ENCODE measurements at places on chromosomes 11 and 22.

GRCh38 chr11:128965485-128965884 lies 22.8 kb upstream of the TP53AIP1 start:
- no peak for DNase-seq

- no peak for DNase-seq
These were observed 9.9 kb downstream of the MICAL2 start for GRCh38 chr11:12120031-12121008.

- no peak for DNase-seq
These were observed 1.7 kb upstream of the TYMP start for GRCh38 chr22:50531546-50531961.

- no peak for DNase-seq
These were observed 24.0 kb upstream of the ROBO3 start for GRCh38 chr11:124841201-124841600.

GRCh38 chr11:1752907-1753228 lies 2.5 kb upstream of the IFITM10 start:
- no peak for DNase-seq

- DNase-seq, result no peak
These were observed 35.0 kb upstream of the JAM3 start for GRCh38 chr11:134033696-134034491.

DNA sequence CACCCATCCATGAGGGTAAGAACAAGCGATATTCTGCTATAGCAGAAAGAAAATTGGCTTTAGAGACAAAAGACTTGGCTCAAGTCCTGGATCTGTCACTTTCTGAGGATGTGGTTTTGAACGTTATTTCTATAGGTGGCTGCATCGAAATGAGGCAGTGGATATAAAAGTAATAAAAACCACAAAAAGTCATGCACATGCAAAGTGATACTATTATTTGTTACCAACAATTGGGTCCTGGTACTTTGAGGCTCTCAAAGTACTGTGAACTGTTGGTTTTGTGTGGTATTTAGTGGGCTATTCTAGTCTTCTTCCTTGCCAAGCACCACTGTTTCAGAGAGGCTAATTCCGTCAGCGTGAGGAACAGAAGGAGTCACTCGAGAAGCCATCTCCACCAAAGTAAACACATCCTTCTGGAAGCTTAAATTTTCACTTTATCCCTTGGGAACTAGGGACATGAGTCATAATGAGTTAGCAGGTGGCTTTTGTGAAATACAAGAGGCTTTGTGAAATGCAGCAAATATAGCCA lies 13.1 kb downstream of the UBASH3B start:
- no peak for DNase-seq

- no peak for DNase-seq
These were observed 111.9 kb downstream of the ZBTB16 start for GRCh38 chr11:114171257-114172054.

GRCh38 chr22:31504282-31504681 lies 7.9 kb downstream of the SFI1 start:
- DNase-seq, result no peak

- no peak for DNase-seq
These were observed 14.1 kb downstream of the PATZ1 start for GRCh38 chr22:31332010-31332409.

GRCh38 chr11:17933708-17934107 lies 79.1 kb downstream of the SERGEF start:
- no peak for DNase-seq

DNA sequence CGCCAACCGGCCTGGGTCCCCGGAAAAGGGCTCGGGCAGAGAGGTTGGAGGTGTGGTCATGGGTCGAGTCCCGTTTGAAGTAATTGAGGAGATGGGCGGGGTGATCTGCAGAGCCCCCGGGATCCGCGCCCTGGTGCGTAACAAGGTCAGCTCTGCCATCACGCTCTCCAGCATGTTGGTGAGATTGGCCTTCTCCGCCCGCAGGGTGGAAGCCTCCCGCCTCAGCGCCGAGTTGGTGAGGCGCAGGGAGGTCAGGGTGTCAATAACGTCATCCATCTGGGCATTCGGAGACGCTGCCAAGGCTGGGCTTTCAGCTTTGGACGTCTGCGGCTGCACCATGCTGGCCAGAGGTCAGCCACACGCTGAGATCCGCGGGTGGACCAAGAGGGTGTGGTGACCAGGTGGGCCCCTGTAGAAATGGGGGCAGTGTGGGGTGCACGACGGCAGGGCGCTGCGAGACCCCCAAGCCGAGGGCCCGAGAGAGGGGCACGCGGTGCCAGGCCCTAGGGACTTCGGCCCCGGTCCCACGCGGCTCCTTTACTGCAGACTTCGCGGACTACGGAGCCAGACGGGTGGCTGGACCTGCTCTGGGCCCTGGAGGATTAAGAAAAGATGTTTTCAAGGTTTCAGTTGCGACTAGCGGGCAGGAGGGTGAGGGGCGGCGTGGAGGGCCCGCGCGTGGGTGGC lies 672 bp downstream of the RTL6 start:
- no peak for DNase-seq

- no peak for DNase-seq
These were observed 10.0 kb upstream of the MYRF start for GRCh38 chr11:61742391-61742790.

DNA sequence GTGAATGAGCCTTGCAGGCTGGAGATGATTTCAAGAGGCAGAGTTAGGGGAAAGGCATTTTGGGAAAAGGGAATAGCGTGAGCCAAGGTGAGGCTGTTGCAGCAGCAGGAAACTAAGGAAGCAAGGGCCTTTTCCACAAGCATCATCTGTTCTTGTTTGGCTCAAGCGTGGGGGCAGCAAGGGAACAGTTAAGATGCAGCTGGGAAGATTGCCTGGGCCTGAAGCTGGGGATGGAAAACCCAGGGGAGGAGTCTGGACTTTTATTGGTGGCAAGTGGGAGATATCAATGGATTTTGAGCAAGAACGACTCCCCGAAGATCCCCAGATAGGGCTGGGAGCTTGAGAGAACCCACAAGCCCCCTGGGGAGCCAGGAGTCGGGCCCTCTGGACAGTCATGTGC lies 27.3 kb upstream of the PICK1 start:
- DNase-seq, result no peak

GRCh38 chr11:6200975-6201374 lies 2.0 kb downstream of the OR52W1 start:
- DNase-seq, result no peak

DNA sequence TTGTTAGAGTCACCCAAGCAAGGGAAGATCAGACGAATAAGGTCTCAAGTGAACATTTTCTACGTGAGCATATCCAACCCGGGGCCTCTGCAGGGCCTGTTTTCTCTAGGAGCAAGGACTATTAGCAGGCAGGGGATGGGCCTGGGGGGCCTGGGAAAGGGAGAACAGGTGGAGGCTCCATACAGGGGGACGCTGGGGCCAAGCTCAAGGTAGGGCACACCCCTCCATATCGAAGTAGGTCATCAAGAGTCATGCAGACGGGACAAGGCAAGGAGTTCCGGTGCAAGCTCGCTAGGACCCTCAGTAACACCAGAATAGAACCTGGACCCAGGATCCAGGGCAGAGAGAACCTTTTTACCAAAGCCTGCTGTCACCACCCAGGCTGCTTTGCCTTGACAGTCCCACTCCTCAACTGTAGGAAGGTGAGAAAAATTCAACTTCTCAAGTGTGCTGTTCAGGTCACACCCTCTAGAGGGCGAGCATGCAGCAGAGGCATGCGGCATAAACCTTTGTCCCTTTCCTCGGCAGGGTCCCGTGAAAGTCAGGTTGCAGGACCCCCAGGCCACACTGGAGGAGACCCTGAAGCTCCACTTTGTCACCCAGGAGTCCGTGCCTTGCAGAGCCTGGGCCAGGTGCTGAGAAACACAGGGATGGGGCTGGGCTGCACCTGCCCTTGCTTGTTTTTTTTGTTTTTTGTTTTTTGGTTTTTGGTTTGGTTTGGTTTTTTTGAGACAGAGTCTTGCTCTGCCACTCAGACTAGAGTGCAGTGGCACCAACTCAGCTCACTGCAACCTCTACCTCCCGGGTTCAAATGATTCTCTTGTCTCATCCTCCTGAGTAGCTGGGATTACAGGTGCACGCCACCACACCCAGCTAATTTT lies 8.6 kb upstream of the APOBEC3B start:
- peak; percentile 17 for DNase-seq

- DNase-seq, result no peak
These were observed 7.9 kb downstream of the PAMR1 start for GRCh38 chr11:35517481-35517880.

GRCh38 chr11:111307472-111308108 lies 9.2 kb downstream of the POU2AF3 start:
- no peak for DNase-seq

- DNase-seq, result no peak
These were observed 20.8 kb downstream of the CARS1 start for GRCh38 chr11:3036419-3036818.

DNA sequence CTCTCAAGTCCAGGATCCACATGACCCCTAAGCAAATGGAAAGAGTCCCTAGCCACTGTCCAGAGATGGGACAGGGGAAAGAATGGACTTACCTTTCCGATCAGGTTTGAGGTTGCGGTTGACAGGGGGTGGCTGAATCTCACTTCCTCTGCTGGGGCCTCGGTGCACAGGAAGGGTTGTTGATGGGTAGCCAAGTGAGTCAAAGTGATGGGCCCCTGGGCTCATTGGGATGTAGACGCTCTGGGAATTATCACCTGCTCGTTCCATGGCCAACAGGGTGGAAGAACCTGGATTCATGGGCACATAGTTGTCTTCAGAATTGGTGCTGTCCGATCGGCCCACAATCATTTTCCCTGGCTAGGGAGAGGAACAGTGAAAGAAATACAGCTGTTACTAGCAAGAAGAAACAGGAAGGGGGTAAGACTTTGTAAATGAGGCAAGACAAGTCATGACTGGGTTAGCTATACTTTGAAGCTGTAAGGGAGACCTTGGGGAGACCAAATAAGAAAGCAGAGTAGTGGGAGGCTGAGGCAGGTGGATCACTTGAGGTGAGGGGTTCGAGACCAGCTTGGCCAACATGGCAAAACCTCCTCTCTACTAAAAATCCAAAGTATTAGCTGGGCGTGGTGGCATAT lies 34.7 kb downstream of the USP35 start:
- DNase-seq, result no peak

DNA sequence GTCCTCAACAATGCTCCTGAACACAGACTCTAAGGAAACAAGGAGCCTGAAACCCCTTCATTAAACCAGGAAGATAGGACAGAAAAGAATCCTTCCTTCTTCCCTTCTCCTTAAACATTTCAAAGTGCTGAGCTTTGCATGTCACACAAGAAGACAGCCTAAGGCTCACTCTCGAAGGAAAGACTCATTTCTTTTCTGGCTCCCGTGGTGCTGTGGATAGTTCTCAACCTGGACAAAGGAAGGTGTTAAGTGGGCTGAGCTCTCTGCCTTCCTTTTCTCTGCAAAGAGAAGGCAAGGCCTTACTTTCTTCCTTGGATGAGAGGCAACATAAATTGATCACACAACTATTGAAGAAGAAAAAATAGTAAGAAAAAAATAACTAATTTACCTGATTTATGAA lies 452.4 kb upstream of the DDI1 start:
- no peak for DNase-seq

- no peak for DNase-seq
These were observed 59.5 kb downstream of the PRDM11 start for GRCh38 chr11:45205978-45206377.

GRCh38 chr11:69745201-69745600 lies 29.9 kb downstream of the FGF4 start:
- DNase-seq, result no peak

DNA sequence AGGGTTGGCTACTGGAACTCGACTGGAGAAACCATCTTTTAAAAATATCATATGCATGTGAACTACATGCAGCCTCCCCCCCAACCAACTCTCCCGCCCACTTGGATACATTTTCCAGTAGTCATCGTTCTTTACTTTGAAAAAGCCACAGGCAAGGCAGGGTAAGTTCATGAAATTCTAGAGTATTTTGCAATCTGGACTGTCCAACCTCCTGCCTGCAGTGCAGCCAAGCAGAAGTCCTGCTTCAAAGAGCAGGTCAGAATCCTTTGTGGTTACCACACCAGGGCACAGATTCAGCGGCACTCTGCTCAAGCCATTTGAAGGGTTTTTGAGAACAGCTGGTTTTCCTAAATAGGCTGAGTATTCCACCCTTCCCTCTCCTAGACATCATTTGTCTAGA lies 12.1 kb downstream of the ELF5 start:
- no peak for DNase-seq

DNA sequence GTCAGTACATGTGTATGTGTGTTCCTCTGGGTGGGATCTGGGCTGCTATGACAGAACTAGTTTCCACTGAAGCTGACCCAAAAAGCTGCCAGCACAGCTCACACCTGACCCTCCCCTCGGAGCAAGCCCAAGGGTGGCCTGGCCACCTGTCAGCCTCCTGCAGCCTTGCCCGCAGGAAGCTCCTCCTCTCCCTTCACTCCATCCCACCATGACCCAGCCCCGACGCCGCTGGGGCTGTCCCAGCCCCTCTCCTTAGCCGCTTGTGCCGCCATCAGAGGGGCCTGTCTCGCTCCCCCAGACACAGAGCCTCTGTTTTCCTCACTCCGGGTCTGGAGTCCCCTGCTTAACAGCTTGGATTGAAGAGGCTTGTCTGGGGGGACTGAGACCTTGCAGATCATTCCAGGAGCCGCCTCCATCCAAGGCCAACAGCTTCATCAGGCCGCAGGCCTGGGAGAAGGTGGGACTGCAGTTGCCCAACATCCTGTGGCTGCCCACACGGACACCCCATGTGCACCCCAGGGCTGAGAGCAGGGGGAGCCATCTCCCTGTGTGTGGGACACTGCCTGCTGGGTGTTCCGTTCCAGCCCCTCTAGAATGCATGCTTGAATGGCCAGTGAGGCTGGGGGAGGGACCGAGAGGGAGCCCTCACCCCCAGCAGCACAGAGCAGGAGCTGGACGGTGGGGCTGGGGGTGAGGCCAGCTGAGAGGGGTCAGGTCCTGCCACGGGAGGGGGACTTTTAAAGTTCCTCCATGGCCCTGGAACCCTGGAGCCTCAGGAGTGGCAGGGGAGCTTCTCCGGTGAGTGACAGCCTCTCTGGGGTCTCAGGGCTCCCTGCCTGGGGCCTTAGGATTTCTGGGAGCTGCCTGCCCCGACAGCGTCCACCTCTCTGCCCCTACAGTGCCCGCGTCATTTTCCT lies 696 bp downstream of the MRGPRF start:
- no peak for DNase-seq
